ENCODE measurements at places on chromosomes 6 and 20.

DNA sequence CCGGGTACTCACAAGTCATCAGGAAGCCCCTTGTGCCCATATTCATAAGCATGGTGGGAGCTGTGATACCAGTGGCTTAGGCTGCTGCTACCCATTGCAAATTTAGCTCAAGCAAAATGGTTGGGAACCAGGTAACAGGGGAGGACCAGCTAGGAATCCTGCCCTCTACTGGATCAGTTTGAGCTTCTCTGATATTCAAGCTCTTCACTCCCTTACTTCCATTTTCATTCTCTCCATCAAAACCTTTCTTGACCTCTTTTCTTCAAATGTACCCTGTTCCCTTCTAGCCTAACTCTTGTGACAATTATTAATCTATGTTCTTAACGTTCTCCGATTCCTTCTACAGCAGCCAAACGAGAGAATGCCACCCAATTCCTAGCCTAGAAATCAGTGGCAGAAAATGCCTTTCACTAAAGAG lies 9.7 kb downstream of the NOL7 start:
- no peak for DNase-seq

DNA sequence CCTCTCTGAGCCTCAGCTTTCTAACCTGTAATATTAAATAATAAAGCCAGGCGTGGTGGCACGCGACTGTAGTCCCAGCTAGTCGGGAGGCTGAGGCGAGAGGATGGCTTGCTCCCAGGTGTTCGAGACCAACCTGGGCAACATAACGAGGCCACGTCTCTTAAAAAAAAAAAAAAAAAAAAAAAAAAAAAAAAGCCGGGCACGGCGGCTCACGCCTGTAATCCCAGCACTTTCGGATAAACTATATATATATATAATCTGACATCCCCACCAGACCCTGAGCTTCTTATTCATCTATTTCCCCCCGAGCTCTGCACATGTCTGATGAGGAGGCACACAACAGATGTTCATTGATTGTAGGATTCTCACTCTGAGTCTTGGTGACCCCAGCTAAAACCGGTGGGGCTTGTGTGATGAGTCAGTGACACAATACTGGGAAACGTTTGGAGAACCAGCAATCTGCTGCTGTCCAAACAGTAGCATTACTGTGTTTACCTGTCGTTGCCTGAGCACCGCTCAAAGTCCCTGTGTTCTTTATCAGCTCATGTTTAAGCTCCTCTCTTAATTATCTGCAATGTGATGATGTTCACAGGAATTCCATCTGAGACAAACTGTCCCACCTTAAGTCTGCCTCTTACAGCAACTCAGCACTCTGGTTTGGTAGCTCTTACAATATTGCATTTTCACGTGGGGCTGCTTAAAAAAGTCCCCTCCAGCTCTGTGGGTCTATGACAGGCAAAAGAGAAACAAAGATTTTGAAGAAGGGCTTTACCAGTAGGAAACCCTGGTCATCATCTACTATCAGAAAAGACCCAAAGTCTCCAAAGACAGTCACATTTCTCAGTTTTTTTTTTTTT lies 1.0 kb upstream of the SPATA2 start:
- no peak for DNase-seq

GRCh38 chr6:160995271-160995670 lies 3.7 kb downstream of the MAP3K4 start:
- DNase-seq: no peak

GRCh38 chr6:100099189-100100074 lies 105.4 kb upstream of the MCHR2 start:
- no peak for DNase-seq

DNA sequence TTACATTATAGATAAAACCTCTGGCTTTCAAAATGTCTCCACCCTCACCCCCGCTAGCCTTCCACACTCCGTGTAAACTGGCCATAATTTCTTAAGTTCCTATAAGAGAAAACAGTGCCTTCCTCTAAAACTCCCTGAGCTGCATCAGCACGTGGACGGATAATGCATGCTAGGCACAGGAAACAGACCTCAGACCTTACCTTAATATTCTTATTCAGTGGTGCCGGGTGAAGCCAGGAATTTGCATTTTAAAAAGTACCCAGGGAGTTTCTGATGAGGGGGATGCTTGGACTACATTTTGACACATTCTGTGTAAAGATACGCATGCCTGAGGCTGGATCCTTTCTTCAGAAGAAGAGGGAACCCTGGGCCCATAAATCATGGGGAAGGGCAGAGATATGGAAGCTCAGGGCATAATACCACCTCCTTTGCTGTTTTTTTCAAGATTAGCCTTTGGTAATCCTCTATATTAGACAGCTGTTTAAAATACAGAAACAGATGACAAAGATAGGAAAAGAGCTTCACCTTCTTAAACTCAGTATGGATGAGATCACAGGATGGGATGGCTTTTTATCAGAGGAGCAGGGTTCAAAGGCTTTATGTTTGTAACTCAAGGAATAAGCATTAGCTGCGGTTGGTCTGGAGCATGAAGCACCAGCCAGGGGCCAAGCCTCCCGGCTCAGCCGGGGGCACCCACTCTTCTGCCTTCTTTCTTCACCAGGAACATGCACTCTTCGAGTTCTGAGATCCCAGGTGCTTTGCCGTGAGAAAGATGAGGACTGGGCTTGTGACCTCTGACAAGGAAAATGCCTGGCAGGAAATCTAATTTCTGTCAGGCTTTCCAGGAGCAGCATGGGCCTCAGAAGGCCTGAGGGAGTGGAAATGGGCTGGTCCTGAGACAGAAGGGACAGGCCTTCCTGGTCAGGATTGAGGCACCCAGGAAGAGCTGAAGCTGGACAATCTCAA lies 218.1 kb upstream of the SOX4 start:
- DNase-seq: no peak

DNA sequence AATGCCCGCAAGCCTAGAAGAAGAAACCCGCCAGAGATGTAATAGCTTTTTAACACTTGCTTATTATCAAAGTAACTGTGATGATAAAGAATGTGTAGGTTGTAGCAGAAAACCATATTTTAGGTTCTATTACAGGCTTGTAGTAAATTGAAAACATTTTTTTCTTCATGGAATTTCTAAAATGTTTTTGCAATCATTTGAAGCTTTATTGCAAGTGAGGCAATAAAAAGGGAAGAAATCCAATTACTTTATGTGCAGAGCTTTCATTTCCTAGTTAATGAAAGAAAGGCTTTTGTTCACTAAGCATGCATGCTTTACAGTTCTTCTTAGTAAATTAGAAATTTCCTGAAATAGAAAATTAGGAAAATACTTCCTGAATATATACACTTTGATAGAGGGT lies 135.1 kb downstream of the B3GAT2 start:
- no peak for DNase-seq

DNA sequence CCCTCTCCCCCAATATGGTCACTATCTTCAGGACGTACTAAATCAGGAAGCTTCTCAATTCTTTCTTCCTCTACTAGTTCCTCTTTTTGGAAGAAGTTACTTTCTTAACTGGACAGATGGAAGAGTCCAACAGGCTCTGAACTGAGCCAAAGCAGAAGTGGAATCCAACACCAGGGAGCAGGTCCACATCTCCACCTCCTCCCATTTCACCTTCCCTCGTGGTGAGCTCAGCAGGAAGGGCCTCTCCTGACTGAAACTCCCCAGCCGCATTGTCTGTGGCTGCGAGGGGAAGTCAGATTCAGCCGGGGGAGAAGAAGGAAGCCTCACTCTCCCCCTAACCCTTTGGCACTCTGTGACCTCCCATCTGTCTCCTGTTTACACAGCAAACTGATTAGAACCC lies 63.8 kb upstream of the UST start:
- no peak for DNase-seq

GRCh38 chr6:170378502-170378901 lies 71.9 kb downstream of the FAM120B start:
- DNase-seq: no peak

DNA sequence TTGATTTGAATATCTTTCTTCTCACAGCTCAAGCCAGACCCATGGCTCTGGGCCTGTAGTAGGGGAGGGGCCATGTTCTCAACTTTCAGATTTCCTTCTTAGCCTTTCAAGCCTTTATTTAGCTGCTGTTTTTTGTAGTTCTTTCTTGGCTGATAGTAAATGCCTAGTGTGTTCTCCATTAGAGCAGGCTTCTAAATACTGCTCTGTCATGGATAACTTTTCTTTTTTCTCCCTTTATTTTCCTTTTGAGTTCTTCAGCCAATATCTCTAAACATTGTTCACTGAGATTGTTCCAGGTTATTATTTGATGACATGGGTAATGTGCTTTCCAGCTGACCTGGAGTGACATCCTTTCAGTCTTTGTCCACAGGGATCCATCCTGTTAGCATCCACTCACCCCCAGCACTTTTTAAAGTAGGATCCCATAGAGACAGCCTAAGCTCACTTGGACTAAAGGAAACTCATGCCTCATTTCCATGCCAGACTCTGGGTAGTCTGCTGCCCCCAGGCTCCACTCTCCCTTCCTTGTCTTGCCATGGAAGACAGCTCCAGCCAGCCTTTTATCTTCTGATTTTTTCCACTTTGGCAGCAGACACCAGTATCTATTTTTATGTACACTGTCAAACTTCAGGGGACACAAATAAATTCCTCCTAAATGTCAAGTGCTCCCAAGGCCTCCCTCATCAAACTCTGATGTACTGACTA lies 645.6 kb downstream of the RNF144B start:
- no peak for DNase-seq

DNA sequence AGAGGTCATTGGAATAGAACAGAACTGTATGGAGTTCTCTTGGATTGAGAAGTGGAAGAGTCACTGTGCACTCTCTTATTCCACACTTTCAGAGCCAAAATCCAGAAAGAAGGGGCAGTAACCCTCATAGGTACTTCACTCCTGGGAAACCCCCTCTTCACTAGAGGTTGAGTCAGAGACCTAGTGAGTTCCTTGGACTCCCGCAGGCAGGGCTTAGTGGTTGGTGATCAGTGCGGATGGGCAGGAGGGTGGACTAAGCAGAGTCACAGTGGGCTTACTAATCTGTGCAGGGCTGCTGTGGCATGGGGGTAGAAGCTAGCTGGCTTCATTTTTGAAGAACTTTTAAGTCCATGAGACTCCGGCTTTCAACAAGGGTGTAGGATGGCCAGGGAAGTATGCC lies 95.0 kb upstream of the MLN start:
- no peak for DNase-seq

DNA sequence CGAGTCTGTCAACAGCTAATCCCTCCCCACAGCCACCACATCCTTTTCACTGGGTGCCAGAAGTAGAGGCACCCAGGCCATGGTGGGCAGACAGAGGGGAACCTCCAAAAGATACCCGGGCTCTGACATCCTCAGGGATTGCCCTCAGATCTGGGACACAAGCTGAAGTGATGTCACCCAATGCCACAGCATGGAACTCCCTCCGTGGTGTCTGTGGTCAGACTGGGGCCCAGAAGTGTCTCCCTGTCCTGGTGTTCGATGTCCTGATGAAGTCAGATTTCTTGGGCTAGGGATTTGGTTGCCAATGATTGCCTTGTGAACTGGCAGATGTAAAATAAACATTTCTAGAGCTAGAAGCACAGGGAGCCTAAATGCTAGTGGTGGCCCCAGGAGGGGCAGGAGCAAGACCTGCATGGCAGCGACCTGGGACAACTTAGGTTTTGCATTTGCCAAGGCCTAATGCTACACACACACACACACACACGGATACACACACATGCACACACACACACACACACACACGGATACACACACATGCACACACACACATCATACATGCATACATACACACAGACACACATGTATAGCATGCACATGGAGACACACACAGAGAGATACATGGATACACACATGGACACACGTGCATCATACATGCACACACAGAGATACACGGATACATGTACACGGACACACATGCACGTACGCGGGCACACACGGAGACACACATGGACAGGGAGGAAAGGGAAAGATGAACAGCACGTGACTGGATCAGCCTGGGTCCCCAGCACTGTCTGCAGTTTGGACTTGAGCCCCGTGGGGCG lies 221.0 kb downstream of the NFATC2 start:
- DNase-seq: no peak

Measured in AG09319 (cell line).